ENCODE measurements at places on chromosomes 4 and X. TPM values are rescaled to one million over a fixed set of nuclear protein-coding genes. Genes with fewer than 3 reads are reported as not detected.

The CXorf49 gene
- total RNA-seq, result not detected

The ATP8A1 gene
- total RNA-seq, result 13.2 TPM

The SPATA4 gene
- total RNA-seq, result 0.10 TPM

The FREM3 gene
- total RNA-seq, result 0.10 TPM

The AFP gene
- total RNA-seq, result not detected

The ARHGAP36 gene
- total RNA-seq, result 31.8 TPM

The ASMTL gene
- total RNA-seq, result 10.2 TPM

The DMRTC1B gene
- not detected for total RNA-seq

The TLL1 gene
- 5.8 TPM for total RNA-seq

The ZNF518B gene
- 32.3 TPM for total RNA-seq
